ENCODE measurements at places on chromosomes 6 and 20. TPM values are rescaled to one million over a fixed set of nuclear protein-coding genes. Genes with fewer than 3 reads are reported as not detected.

- no peak for DNase-seq
Observed at GRCh38 chr6:5590187-5590586, 328.9 kb downstream of the FARS2 start.

GRCh38 chr6:24910331-24910960 lies 25.3 kb downstream of the RIPOR2 start:
- no peak for DNase-seq

- DNase-seq: no peak
Observed at GRCh38 chr6:168158980-168159349, 80.0 kb upstream of the FRMD1 start.

DNA sequence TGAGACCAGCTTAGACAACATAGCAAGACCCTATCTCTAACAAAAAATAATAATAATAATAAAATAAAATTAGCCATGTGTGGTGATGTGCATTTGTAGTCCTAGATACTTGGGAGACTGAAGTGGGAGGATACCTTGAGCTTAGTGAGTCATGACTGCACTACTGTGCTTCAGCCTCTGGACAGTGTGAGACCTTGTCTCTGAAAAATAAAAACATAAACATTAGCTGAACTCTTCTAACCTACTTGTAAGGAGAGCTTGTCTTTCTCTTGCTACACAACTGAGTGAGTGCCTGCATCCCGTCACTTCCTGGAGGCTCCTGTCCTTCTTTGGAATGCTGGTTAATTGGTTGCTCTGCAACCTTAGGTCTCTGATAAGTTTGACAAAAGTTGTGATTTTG lies 5.1 kb upstream of the DBNDD2 start:
- peak; percentile 4 for DNase-seq

- peak; percentile 70 for DNase-seq
Observed at GRCh38 chr6:44177691-44178423, 19.2 kb downstream of the CAPN11 start.

DNA sequence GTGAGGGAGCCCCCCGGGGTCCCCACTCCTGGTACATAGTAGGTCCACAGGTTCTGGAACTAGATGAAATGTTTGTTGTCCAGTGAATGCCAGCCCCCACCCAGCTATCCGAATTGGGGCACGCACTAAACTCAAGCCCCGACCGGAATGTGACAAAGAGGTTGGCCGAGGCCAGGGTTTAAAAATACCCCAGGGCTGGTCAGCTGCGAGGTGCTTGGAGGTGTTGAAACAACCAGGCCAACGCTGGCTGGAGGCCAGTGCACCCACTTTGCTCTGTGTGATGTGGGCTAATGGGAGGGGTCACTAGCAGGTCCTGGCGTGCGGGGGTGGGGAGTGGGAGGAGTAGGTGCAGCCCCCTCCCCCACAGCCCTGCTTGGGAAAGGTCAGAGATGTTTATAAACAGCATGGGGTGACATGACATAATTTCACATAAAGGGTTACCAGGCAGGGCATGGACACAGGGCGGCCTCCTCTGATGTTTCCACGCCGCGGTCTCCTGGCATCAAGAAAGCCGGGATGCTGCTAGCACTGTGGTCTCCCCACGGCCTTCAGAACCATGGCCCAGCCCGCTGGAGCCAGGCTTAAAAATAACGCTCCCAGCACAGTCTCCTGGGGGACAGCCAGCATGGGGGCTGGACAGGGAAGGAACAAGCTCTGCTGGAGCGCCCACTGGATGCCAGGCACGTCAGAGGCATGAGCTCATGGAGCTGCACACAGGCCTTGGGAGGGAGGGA lies 111.2 kb upstream of the PTPN1 start:
- DNase-seq: no peak

GRCh38 chr20:63400486-63401210 lies 39.5 kb upstream of the CHRNA4 start:
- DNase-seq: no peak

DNA sequence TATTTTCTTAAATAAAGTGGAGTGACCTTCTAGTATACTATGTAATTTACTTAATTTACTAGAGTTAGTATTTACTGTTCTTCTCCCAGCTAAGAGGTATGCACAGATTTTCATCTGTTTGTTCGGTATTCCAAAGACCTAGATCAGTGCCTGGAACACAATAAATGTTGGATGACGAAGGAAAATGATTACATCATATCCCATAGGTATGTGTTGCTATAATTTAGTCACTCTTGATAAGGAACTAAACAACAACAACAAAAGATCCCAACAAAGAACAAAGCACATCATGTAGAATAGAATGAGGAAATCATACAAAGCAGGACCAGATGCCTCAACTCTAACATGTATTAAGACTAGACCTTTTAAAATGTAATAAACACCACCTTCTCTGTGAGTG lies 89.6 kb upstream of the ADGRF1 start:
- no peak for DNase-seq

DNA sequence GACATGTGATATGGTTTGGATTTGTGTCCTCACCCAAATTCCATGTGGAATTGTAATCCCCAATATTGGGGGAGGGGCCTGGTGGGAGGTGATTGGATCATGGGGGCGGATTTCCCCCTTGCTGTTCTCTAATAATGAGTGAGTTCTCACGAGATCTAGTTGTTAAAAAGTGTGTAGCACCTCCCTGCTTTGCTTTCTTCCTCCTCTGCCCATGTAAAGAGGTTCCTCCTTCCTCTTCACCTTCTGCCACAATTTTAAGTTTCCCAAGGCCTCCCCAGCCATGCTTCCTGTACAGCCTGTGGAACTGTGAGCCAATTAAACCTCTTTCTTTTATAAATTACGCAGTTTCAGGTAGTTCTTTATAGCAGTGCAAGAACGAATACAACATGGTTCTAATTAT lies 2.1 kb upstream of the ZNF451 start:
- DNase-seq: no peak

DNA sequence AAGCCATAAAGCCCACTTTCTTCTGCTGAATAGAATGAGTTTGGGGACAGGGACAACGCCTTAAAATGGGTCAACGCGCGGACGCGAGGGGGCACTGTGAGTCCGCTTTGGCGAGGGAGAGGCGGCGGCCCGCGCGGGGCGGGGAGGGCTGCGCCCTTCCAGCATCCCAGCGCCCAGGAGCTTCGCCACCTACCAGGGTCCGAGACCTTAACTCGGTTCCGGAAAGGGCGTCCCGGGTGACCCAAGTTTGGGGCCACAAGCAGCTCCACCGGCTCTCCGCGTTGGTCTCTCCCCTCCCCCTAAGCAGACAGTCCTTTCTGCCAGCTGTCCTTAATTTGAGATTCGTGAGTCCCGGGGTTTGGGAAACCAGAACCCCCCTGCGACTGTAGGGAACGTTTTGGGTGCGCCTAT lies 1.8 kb upstream of the SAMD5 start:
- no peak for DNase-seq

DNA sequence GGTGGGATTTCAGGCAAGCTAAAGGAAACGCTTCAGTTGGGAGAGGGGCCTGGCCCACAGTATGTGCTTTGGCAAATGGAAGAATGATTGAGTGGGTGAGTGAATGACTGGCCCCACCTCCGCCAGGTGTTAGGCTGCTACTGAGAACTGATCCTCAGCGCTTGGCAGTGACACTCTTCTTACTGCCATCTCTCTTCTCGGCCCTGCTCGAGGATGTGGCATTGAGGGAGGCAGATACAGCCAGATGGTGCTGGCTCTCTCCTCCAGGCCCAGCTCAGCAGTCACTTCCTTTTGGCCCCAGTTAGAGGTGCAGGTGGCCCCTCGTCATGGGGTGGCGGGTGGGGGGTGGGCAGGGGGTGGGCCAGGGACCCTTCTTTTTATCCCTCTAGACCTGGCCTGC lies 38.9 kb upstream of the KCNK5 start:
- DNase-seq: no peak

DNA sequence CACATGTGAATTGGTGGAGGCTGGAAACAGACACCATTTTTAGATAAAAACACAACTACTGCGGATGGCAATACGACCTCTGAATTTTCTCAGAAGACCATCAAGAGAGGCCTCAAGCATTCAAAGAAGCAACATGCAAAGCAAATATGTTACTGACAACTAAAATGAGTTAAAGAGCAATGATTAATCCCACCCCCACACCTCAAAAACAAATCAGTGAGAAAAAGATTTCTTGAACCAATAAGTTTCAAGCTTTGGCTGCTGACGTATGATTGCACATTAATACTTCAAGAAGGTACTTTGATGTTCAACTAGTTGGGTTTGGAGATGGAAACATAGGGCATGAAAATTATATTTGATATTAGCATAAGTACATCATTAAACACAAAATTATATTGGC lies 982 bp downstream of the MMUT start:
- no peak for DNase-seq

GRCh38 chr6:90970672-90971071 lies 383.8 kb upstream of the MAP3K7 start:
- no peak for DNase-seq

DNA sequence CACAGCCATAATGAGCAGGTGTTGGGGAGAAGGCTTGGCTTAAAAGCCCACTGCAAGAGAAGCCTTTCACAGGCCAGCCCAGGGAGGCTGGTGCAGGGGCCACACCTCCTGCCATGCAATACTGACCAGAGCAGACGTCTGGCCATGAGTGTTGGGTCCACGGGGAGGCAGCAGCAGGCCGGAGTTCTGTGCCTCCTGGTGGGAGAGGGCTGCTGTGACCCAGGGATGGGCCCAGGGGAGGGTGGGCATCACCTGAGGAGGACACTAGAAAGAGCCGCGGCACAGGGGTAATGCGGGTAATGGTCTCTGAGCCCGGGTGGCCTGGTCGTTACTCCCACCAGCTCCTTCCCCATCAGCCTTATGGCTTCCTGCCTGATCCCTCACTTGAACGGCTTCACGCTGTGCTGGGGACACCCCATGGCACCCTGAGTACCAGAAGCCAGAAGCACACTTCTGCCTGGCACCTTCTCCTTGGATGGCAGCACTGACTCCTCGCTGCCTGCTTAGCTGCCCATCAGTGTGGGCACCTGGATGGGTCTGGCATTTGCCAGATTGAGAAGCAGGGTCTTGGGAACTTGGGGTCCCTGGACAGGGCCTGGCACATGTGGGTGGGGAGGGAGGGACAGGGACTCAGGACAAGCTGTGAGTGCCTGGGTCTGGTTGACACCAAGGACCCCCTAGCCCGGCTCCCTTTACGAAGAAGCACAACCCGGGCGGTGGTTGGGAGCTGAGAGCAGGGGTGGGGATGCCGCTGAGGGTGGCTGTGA lies 108.8 kb downstream of the ASXL1 start:
- no peak for DNase-seq

DNA sequence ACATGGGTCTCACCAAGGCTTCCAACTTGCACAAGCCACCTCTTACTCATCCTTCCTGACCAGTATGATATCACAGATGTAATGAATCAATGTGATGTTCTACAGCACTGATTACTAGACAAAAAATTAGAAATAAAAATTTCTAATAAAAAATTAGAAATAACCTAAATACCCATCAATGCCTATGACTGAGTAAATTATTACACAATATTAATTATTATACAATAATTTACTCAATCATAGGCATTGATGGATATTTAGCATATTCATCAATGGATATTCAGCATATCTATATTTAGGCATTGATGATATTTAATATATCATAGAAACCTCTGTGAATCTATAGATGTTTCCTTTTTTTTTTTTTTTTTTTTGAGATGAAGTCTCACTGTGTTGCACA lies 43.2 kb upstream of the MBOAT1 start:
- DNase-seq: no peak

GRCh38 chr20:59587570-59587969 lies 16.8 kb upstream of the PHACTR3 start:
- DNase-seq: no peak

- no peak for DNase-seq
Observed at GRCh38 chr6:16903470-16903869, 142.2 kb upstream of the ATXN1 start.

- no peak for DNase-seq
Observed at GRCh38 chr6:135525594-135525993, 28.1 kb upstream of the AHI1 start.

DNA sequence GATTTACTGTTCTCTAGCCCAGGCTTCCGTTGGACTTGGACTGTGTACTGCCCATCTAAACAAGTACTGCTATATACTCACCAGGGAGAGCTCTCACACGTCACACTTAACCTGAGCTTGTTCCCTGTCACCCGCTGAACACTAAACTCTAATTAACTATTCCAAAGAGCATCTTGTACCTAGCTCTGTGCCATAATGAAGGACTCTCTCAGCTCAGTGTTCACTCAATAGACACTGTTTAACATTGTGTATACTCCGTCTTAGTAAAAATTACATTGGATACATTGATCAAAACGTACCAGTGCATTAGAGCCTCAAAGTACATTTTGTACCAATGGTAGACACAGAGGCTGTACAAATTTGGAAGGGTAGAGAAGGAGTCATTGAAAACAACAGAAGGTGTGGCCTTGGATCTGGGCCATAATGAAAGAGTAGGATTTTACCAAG lies 55.4 kb upstream of the EPHA7 start:
- no peak for DNase-seq

GRCh38 chr6:121896771-121897170 lies 461.3 kb downstream of the GJA1 start:
- DNase-seq: peak; percentile 54

- peak; percentile 3 for DNase-seq
Observed at GRCh38 chr6:88165844-88166492, at the start of gene CNR1. Gene CNR1, minus strand, starts transcription at chr6:88166347. Its CDS starts 21,073 bp downstream, at chr6:88145274.

- DNase-seq: no peak
Observed at GRCh38 chr6:152309648-152310047, 327.5 kb downstream of the SYNE1 start.

DNA sequence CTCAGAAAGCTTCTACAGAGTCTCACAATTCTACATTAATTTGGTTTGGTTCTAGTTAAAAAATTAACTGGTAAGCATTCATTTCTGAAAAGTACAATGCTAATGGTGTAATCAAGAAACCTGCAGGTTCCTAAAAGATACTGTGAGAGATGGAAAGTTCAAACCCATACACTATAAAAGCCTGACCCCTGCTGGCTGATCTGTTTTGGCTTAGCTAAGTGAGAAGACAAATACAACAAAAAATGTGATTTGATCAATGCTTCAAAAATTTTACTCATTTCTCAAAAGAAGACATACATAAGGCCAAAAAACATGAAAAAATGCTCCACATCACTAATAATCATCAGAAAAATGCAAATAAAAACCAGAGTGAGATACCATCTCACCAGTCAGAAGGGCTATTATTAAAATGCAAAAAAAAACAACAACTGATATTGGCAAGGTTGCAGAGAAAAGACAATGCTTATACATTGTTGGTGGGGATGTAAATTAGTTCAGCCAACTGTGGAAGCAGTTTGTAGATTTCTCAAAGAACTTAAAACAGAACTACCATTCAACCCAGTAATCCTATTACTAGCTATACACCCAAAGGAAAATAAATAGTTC lies 102.8 kb downstream of the MOXD1 start:
- DNase-seq: no peak

- DNase-seq: no peak
Observed at GRCh38 chr6:82951935-82952334, 113.7 kb downstream of the UBE3D start.

PRPH2 gene
- not detected for total RNA-seq

EMILIN3 gene
- total RNA-seq: 0.04 TPM

TRIM40 gene
- total RNA-seq: not detected

NKX2-2 gene
- total RNA-seq: not detected

SRMS gene
- total RNA-seq: 0.11 TPM

HLA-DOA gene
- total RNA-seq: not detected

MROH8 gene
- 0.35 TPM for total RNA-seq

RIPOR2 gene
- total RNA-seq: not detected

BMP5 gene
- not detected for total RNA-seq

TTI1 gene
- 25.8 TPM for total RNA-seq

SIRPD gene
- not detected for total RNA-seq

C6orf141 gene
- total RNA-seq: 19.8 TPM

SIRPB1 gene
- 1.1 TPM for total RNA-seq

PRR18 gene
- total RNA-seq: not detected

DYNLT2 gene
- total RNA-seq: 0.85 TPM
